CD8-positive, alpha-beta memory T cell (primary cell): ENCODE measurements at places on chromosomes 7 and 10. TPM values are rescaled to one million over a fixed set of nuclear protein-coding genes. Genes with fewer than 3 reads are reported as not detected.

DNA sequence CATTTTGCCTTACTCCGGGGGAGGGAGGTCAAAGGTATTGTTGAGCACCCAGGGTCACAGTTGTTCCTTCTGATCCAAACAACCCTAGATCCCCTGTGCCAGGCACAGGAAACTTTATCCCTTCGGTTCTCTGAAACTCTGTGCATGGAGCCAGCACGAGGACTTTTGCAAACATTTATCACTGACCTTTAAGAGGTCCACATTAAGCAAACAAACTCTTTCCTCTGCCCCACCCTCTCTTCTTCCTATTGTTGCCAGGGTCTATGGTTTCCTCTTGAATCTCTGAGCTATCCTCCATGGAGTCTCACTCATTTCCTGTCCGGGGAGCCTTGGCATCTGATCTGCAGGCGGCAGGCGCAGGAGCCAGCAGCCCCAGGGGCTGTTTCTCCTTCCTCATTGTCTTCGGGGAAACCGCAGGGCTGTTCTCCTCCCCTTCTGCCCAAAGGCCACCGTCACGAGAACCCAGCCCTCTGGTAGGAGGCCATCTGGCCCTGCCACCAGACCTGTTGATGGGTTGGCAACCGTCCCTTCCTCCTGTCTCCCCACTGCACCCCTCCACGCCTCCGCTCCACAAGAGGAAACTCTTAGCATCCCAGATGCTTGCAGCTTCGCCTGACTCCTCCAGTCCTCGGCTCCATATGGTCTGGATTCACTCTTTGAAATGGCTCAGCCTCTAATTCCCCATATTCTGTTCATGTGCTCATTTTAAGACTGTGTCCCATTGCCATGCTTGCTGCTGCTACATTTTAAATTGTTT is 327.3 kb upstream of the NRP1 start:
- DNase-seq: no peak

The ALOX5 gene
- 0.93 TPM for total RNA-seq

GRCh38 chr7:55369427-55370400 is 4.6 kb downstream of the LANCL2 start:
- no peak for DNase-seq

DNA sequence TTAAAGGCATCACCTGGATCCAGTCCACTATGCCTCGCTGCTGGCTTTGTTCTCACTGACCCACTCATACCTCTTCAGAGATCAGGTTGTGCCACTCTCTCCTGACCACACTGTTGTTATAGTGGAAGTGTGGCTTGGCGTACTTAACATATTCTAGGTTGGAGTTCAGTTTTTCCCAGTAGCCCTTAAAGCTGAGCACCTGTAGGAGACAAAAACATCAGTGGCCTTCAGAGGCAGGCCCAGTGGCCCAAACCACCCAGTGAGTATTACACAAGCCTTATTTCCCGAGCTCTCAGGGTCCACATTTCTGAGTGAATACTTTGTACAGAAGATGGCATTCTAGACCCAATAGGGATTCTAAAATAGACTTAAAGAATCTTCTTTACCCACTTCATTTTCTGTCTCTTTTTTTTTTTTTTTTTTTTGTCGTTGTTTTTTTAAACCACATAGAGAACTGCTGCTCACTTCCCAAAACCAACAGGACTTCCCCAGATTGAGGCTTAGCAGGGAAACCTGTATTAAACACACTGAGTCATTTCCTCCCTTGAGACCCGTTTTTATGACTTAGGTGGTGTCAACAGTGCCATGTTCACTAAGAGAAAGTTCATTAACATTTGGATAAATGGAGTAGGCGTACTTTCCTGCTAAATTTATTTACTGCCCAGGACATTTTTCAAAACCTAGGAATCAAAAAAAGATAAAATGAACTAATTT is 85.8 kb downstream of the GSAP start:
- no peak for DNase-seq

DNA sequence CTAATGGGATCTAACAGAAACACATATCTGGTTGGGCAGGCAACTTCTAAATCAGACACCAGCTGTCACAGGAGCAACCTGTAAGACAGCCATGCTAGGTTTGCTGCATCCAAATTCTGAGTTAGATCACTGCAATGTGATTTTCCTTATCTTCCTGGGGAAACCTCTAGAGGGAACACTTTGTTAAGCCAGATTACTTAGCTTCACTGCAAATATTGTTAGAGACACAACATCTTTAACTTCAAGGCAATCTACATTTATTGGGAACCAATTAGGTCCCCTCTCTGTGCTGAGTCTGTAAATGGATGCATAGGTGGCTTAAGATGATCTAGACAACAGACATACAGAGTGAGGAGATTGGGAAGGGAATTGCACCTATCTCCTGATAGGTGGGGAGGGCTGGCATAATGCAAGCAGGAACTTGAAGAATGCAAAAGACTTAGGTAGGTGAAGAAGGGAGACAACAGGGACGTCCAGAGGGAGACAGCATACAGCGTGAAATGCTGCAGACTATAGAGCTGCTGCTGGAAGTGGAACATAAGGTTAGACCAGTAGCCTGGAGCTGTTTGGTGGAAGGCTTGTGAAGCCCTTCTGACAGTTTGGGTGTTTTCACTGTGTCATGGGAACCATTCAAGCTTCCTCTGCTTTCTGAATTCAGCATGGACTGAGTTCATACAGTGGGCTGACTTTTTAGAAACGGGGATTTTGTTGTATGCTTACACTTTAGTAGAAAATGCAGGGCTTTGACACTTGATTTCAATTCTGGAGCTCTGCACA is 109.8 kb upstream of the ELMO1 start:
- DNase-seq: no peak

DNA sequence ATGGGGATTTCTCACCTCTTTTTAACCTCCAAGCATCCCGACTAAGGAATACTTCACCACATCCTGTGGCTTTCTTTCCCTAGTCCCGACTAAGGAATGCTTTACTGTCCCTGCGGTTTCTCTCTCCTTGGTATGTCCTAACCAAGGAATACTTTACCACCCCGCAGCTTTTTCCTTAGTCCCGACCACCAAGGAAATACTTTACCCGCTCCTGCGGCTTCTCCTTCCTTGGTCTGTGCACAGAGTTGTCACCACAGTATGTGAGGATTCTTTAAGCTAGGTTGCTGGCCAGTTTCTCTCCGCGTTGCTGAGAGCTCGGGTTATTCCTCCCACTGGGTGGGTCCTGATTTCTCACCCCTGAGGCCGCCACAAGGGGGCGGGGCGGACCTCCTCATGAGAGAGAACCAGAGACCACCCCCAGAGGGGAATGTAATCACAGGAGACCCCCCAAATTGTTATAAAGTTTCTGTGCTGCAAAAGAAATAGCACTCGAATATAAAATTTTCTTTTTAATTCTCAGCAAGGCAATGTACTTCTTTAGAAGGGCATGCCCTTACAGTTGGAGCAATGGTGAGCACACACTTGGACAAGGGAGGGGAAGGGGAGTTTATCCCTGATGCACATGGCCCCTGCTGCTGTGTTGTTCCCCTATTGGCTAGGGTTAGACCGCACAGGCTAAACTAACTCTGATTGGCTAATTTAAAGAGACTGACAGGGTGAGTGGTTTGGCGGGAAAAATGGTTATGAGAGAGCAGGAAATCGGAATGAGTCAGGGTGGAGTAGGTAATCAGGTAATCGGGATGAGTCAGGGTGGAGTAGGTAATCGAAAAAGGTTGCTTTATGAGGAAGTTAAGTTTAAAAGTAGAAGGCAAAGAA is 12.8 kb downstream of the SUGCT start:
- no peak for DNase-seq

The SYT15 gene
- 0.70 TPM for total RNA-seq

DNA sequence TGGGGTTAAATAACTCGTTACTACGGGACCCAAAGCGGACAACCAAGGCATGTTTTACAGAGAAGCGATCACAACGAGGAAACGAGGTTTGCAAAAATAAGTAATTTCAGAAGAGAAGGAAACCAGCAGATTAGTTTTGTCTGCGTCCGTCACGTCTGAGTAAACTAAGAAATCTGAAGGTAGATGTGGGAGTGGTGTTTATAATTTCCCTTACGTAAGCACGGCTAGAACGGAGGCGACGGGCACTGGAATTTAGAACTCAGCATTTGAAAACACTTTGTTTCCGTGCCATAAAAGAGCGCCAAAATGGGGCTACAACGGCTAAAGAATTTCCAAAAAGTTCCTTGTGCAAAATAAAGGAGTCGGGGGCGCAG is 718 bp upstream of the UMAD1 start:
- DNase-seq: peak; percentile 34

- no peak for DNase-seq
Measured at GRCh38 chr10:103905441-103905840, 12.5 kb downstream of the STN1 start.

- no peak for DNase-seq
Measured at GRCh38 chr10:101290881-101291280, 61.6 kb upstream of the LBX1 start.

DNA sequence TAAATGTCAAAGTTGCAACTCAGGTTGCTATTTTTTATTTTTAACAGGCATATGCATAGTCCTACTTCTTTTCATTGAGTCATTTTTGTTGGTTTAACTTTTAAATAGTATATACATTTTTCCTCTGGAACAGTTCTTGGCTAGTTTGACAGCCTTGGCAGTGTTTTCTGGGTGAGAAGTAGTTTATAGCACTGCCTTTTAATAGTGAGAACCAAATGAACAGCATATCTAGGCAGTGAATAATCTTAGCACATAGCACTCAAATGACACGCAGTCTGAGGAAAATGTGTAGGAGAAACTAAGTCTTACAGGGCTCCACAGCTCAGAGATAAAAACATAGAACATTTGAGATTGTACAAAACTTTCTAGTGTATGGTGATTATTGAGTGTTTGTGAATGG is 265.5 kb upstream of the POT1 start:
- DNase-seq: no peak

DNA sequence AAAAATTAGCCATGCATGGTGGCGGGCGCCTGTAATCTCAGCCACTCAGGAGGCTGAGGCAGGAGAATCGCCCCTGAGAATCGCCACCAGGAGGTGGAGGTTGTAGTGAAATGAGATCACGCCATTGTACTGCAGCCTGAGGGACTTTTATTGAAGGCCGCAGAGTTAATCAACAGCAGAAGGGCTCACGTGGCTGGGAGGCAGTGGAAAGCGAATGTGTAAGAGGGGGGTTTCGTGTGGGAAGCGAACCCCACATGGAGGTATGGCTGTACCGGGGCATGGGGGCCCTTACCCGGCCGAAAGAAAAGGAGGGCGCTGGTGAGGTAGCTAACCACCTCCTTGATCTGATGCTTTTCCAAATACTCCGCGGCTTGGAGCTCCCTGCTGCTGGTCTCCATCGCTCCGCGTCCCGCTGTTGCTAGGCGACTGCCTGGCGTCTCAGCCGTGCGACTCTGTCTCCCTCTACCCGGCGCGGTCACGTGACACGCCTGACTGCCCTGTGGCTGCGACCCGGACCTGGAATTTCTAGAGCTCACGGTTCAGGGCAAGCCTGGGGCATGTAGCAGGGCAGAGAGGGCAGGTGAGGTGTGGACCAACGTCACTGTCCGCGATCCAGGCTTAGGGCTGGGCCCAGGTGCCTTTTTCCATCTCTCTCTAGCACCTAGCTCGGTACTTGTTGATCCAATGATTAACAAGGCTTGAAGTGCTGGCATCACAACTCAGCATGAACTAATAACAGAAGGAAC is at the start of gene EFCAB10:
TSS of gene EFCAB10 (minus strand) at position 428 of the 746 bp plus-strand sequence. CDS start at position 398, 30 bp downstream.
- DNase-seq: no peak

- DNase-seq: no peak
Measured at GRCh38 chr10:12628153-12628552, 278.8 kb downstream of the CAMK1D start.

DNA sequence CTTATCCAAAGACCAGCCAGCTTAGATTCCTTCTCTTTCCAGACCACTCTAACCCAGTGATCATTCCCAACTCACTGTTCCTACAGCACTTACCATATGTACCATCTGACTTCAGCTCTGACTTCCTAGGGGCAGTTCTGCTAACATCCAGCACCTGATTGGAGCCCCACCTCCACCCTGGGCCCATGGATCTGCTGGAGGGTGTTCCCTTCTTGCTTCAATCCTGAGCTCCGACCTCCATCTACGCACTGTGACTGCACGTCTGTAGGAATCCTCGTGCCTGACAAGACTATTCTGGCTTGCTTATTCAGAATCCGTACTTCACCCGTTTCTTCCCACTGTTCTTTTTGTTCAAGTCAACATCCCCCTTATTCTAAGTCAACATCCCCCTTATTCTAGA is 57.6 kb downstream of the HIPK2 start:
- DNase-seq: no peak

- DNase-seq: no peak
Measured at GRCh38 chr10:5581670-5582566, 57.2 kb downstream of the CALML3 start.

DNA sequence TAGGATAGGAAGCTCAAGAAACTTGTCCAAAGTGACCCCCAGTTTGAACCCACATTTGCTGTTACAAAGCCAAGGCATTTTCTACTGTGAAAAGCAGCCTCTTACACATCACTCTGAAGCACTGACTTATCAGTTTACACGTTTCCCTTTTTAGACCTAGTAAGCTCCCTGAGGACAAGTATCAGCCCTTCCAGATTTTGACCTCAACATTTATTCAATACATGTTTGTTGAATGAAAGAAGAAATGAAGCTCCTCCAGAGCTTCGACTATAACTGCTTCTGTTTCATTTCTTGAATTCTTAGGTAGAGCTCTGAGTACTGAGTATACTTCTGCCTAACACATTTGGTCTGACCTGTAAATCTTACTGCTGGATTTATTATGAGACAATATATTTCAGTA is 2.7 kb downstream of the WASL start:
- no peak for DNase-seq

The ZNF277 gene
- total RNA-seq: 14.7 TPM

The VWDE gene
- 0.71 TPM for total RNA-seq

GRCh38 chr10:7319632-7320031 is 91.2 kb downstream of the SFMBT2 start:
- no peak for DNase-seq

DNA sequence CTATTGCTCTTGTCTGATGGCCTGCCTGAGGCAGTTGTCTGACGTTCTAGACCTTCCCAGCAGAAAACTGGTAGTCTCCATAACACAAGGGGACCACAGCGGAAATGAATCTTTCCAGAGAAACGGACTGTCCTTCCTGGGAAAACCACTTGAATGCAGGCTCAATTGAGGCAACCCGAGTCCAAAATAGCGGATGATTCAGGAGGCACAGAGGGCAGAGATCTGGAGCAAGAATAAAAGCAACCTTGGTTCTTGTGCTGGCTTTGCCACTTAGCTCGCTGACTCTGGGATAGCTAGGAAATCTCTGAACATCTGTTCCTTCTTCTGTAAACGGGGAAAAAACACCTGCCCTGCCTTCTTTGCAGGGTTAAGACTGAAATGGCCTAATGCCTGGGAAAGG is 178.8 kb downstream of the NEURL1 start:
- no peak for DNase-seq
